ENCODE measurements at places on chromosomes 5 and 9. TPM values are rescaled to one million over a fixed set of nuclear protein-coding genes. Genes with fewer than 3 reads are reported as not detected.

- no peak for DNase-seq
These were observed 40.8 kb downstream of the LHX2 start for GRCh38 chr9:124052401-124052800.

DNA sequence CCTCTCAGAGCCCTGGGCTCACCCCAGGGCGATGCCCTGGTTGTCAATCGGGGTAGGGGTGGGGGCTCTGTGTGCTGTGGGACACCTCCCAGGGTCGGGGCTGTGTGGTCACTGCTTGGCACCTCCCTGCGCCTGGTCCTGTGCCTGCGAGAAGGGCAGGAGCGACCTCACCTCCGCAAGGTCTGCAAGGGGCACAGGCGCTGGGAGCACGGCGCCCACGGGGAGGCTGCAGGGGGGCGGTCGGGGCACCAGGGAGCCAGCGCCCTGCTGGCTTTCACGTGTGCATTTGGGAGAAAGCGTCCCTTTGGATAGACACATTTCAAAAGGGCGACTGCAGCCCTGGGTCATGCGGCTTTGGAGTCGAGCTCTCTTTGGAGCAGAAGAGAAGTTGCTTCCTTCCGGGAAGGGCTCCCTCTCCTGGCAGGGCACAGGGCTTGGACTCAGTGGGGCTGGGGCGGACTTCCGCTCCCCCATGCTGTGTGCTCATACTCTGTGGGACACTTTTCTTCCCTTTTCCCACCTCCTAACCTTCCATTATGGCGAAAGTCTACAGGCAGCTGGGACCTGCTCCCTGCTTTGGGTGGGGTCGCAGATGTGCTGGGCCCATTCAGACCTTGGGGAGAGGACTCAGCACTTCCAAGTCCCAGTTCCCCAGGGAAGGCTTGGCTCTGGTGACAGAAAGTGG lies 52.9 kb upstream of the SLC28A3 start:
- no peak for DNase-seq

- no peak for DNase-seq
These were observed 5.3 kb upstream of the FAM120AOS start for GRCh38 chr9:93458712-93459111.

GRCh38 chr9:92315456-92315855 lies 9.7 kb downstream of the NOL8 start:
- no peak for DNase-seq

Gene MLANA
- total RNA-seq, result not detected

DNA sequence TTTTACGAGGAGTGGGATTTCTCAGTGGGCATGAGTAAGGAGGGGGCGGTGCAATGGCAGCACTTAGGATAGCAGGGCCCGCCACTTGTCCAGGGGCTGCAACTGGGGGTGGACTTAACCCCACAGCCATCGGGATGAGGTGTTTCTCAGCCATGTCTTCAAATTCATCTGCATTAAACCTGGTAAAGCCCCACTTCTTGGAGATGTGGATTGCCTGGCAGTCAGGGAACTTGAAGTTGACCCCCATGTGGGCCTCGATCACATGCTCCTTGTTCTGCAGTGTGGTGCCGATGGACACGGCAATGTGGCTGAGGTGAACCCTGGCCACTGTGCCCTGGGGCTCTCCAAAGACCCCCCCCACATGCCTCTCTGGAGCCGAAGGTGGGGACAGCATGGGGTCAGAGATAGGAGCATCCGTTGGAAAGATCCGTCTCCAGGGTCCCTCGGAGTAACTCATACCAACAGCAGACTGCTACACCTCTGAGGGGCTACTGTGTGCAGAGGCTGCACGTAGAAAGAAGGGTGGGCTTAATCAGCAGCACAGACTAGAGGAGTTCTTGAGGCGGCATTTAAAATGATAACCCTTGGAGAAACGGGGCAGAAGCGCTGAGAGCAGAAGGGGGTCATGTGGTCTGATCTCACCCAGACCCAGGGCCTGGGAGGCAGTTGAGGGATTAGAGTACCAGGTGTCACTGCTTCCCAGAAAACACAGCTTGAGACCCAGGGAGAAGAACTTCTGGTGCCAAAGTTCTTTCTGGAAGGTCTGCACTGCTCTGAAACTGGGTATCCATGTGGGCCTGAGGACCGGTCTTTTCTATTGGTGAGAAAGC lies 141.4 kb downstream of the MTX3 start:
- DNase-seq, result no peak

DNA sequence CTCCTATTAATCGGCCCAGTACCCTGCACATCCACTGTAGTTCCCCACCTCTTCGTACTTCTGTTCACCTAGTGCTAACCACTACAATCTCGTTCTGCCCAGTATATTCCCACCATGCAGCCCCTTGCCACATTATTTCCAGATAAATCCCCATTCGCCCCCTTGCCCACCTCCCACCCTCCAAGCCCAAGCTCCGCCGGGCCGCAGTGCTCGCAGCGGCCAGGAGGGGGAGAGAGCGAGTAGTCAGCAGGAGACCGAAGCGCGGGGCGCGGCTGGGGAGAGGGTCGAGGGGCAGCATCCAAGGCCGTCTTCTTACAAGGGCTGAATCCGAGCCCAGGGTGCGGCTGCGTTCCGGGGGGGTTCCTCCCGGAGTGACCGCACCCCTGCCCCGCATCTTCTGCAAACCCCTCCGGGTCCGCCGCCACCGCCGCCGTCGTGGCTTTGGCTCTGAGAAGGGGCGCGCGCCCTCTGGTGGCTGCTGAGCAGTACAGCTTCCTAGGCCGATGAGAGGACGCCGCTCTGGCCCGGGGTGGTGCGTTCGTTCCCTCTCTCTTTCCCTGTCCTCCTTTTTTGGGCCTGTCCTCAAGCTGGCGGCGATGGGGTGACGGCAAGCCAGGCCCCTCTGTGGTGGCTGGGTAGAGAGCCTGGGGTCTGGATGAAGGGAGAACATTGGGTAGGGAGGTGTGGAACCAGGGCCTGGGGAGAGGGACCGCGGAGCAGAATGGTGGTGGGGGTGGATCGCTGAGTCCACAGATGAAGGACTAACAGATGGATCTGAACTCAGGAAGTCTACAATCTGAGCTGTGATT lies 30.0 kb upstream of the PSD2 start:
- DNase-seq, result no peak

DNA sequence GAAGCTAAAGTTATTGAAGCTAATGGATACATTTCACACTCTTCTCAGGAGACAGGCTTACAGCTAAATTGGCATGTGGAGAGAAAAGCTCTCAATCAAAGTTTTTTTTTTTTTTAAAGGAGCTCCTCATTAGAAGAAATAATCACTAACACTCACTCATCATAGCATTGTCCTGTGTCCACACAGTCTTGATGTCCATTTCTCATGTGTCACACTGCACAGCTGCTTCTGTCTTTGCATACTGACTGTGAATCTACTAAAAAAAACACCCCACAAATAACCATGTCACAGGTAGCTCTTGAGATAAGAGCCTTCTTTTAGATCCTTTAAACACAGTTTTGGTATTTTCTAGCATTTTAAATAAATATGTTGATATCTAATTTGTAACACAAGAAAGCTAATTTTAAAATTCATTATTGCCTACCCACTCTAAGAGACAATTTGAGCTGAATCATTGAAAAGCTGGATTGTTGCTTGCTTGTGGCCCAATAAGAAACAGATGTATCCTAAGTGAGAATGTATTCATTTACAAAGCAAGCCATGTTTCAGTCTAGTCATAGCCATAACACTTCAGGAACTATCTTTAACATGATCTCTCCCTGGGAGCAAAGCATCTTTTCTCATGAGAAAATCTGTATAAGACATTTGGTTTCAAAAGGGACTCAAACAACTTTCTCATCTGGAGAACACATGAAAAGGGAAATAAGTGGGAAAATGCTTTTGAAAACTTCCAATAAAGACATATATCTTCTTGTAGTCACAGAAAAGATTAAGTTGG lies 48.1 kb upstream of the PCSK1 start:
- no peak for DNase-seq

GRCh38 chr5:114419067-114419388 lies 57.2 kb downstream of the KCNN2 start:
- no peak for DNase-seq

- peak; percentile 29 for DNase-seq
These were observed 383.3 kb upstream of the SLC30A5 start for GRCh38 chr5:68710514-68710913.

GRCh38 chr5:80254767-80255430 lies 949 bp downstream of the SERINC5 start:
- DNase-seq, result no peak

Gene GMCL2
- total RNA-seq, result not detected
